ENCODE measurements at places on chromosomes 4 and X. TPM values are rescaled to one million over a fixed set of nuclear protein-coding genes. Genes with fewer than 3 reads are reported as not detected.

The AREG gene
- total RNA-seq, result 2,086 TPM

The DIPK2B gene
- total RNA-seq, result not detected

The TRIM60 gene
- total RNA-seq, result not detected

The VCX3A gene
- total RNA-seq, result not detected

The PRR32 gene
- total RNA-seq, result not detected

The CXorf49 gene
- not detected for total RNA-seq
